ENCODE measurements at places on chromosomes 7 and 10.

GRCh38 chr7:288671-289101 lies 1.3 kb upstream of the FOXL3 start:
- H3K36me3 ChIP-seq: no peaks in the 10 kb centered on the region
- H3K27ac ChIP-seq: no peak overlapping the region
- H3K4me1 ChIP-seq: no peaks in the 10 kb centered on the region
- H3K4me3 ChIP-seq: no peak overlapping the region
- H3K27me3 ChIP-seq: peaks cover 15% of the 10 kb centered on the region

DNA sequence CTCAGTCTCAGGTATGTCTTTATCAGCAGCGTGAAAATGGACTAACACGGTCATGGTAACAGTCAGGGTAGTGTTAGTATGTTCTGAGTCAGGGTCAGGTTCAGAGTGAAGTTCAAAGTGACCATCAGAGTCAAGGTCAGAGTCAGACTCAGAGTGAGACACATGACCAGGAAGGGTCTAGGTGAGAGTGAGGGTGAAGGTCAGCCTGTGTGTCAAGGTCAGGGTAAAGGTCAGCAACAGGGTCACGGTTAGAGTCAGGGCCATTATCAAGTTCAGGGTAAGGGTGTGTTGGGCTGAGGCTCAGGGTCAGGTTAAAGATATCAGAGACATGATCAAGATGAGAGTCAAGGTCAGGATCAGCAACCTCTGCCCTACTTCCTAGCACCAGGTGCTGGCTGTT lies 4.0 kb downstream of the MRPS24 start:
- no peak overlapping the region for H3K4me3 ChIP-seq
- H3K36me3 ChIP-seq: peaks cover 14% of the 10 kb centered on the region
- no peak for DNase-seq
- no peak overlapping the region for H3K27ac ChIP-seq
- H3K27me3 ChIP-seq: no peaks in the 10 kb centered on the region

DNA sequence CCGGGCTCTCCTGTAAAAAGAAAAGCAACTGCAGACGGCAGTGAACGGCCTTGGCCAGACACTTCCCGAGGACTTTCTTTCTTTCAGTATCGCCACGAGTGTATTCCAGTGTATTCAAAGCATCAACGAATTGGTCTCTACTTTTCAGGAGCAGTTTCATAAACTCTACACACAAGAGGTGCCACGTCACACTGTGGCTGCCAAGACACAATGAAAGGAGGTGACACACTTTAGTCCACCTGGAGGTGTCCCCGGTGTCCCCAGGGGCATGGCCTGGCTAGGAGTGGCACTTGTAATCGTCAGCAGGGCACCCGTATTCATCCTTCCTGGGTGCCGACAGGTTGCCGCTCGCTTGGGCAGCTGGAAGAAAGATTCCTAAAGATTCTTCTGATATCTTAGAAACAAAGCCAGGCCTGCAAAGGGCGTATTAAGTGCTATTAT lies 5.0 kb downstream of the TNS3 start:
- no peak for DNase-seq
- no peak overlapping the region for H3K4me3 ChIP-seq
- H3K27me3 ChIP-seq: no peaks in the 10 kb centered on the region
- no peak overlapping the region for H3K27ac ChIP-seq
- H3K36me3 ChIP-seq: no peaks in the 10 kb centered on the region
- no peaks in the 10 kb centered on the region for H3K4me1 ChIP-seq

DNA sequence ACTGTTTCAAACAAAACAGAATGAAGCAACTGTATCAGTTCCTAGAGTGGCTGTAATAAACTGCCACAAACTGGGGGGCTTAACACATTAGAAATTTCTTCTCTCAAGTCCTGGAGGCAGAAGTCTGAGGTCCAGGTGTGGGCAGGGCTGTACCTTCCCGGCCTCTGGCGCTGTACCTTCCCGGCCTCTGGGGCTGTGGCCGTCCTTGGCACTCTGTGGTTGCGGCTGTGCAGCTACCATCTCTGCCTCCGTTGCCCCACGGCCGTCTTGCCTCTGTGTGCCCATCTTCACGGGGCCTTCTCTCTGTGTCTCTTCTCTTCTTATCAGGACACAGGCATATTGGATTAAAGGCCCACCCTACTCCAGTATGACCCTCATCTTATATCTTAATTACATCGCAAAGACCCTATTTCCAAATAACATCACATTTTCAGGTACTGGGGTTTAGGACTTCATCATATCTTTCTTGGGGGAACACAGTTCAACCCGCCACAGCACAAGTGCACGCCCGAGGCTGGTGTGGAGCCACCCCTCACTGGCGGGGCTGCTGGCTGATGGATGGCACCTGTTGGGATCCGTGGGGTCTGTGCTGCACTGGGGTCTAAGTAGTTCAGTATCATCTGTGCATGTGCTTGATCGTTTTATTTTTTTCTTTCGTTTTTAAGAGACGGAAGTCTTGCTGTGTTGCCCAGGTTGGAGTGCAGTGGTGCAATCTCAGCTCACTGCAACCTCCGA lies 123.2 kb downstream of the ACTR3B start:
- no peaks in the 10 kb centered on the region for H3K27me3 ChIP-seq
- H3K27ac ChIP-seq: no peak overlapping the region
- no peak overlapping the region for H3K4me3 ChIP-seq
- no peak for DNase-seq

- no peak overlapping the region for H3K27ac ChIP-seq
- no peaks in the 10 kb centered on the region for H3K27me3 ChIP-seq
- no peak overlapping the region for H3K4me3 ChIP-seq
- H3K4me1 ChIP-seq: no peaks in the 10 kb centered on the region
Measured at GRCh38 chr7:84144935-84145334, 49.7 kb downstream of the SEMA3A start.

DNA sequence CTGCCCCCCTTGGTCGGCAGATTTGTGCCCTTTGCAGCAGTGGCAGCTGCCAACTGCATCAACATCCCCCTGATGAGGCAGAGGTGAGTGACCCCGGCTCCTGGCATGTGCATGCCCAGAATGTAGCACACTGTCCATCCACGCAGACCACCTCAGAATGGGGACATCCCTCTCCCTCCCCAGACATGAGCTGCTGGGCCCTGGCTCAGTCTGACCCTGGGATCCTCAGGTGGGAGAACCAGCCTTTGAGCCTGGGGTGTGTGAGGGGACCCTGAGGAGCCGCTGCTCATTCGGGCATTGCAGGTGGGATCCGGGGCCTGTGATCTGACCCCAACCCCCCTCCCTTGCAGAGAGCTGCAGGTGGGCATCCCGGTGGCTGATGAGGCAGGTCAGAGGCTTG lies 5.7 kb downstream of the SFXN3 start:
- peaks cover 52% of the 10 kb centered on the region for H3K36me3 ChIP-seq
- no peak overlapping the region for H3K27ac ChIP-seq
- no peak for DNase-seq
- no peaks in the 10 kb centered on the region for H3K27me3 ChIP-seq
- H3K4me1 ChIP-seq: peaks cover 11% of the 10 kb centered on the region

- H3K27ac ChIP-seq: no peak overlapping the region
- no peaks in the 10 kb centered on the region for H3K4me1 ChIP-seq
- H3K4me3 ChIP-seq: no peak overlapping the region
- no peaks in the 10 kb centered on the region for H3K36me3 ChIP-seq
- no peak for DNase-seq
- no peaks in the 10 kb centered on the region for H3K27me3 ChIP-seq
Measured at GRCh38 chr10:28481968-28482367, 51.0 kb upstream of the WAC start.

- H3K27ac ChIP-seq: no peak overlapping the region
- no peaks in the 10 kb centered on the region for H3K27me3 ChIP-seq
- H3K4me3 ChIP-seq: no peak overlapping the region
- no peak for DNase-seq
- H3K4me1 ChIP-seq: no peaks in the 10 kb centered on the region
Measured at GRCh38 chr10:63352976-63353375, 112.8 kb downstream of the JMJD1C start.

DNA sequence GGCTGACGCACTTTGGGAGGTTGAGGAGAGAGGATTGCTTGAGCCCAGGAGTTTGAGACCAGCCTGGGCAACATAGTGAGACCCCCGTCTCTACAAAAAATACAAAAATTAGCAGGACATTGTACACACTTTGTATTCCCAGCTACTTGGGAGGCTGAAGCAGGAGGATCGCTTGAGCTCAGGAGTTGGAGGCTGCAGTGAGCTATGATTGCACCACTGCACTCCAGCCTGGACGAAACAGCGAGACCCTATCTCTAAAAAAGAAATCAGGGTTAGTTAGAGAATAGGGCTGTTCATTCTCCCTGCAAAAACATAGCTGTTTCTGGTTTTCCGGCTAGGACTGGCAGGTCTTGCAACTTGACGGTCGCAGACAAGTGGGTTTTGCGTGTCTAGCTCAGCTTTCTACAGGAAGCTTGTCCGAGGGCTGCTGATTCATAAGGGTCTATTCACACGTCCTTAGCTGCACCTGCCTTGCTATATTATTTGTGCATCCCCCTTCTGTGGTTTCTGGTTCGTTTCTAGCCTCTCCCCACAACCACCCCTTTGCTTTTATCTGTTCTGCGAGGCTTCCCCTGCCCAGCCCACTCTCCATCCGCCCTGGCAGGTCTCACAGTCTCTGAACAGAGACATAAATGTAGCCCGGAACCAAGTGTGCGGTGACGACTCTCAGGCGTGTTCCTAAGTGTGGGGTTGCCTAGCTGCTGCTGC lies 10.7 kb downstream of the AMZ1 start:
- H3K27ac ChIP-seq: peak overlapping the region; percentile 9
- H3K27me3 ChIP-seq: no peaks in the 10 kb centered on the region
- H3K36me3 ChIP-seq: no peaks in the 10 kb centered on the region
- DNase-seq: peak; percentile 13
- peak overlapping the region; percentile 32 for H3K4me3 ChIP-seq

DNA sequence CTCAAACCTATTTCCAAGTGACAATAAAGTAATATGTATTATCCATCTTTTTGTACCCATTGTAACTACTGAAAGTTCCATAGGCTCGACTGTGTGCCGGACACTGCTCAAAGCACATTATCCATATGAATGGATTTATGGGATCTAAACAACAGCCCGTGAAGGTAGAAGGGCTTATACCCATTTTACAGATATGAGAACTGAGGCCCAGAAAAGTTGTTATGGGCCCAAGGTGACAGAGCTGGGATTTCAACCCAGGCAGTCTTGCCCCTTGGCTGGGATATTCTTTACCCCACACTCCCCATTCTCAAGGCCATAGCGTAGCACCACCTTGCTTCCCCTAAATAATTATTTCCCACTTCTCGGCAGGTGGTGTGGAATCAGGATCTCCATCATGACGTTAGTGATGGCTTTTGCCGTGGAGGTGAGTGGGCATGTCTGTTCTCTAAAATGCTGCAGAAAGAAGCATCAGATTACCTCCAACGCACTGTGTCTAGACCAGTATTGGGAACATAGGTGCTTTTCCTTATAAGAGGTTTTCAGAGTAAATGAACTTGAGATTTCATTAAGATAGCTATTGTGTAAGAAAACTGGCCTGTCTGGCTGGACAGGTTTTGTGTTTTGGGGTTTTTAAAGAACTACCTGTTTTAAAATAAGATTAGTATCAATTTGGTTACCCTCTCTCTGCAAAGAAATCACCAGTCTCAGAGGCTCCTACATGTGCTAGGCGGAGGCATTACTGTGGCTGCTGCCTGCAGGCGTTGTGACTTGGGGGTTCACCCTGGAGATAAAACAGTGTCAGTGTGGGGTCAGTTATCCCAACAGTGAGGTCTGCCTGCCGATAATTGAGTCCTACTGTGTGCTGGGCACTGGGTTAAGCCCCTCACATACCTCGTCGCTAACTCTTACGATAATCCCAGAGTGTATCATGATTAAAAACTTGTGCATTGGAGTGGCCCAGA lies 85.1 kb upstream of the SDK1 start:
- H3K27me3 ChIP-seq: peaks cover 3% of the 10 kb centered on the region
- no peaks in the 10 kb centered on the region for H3K36me3 ChIP-seq
- no peaks in the 10 kb centered on the region for H3K4me1 ChIP-seq

GRCh38 chr7:78141522-78142281 lies 343.1 kb downstream of the PHTF2 start:
- H3K27ac ChIP-seq: no peak overlapping the region
- no peaks in the 10 kb centered on the region for H3K4me1 ChIP-seq
- no peaks in the 10 kb centered on the region for H3K27me3 ChIP-seq

- no peak overlapping the region for H3K27ac ChIP-seq
- H3K4me3 ChIP-seq: no peak overlapping the region
- no peaks in the 10 kb centered on the region for H3K36me3 ChIP-seq
- no peaks in the 10 kb centered on the region for H3K4me1 ChIP-seq
- DNase-seq: no peak
- no peaks in the 10 kb centered on the region for H3K27me3 ChIP-seq
Measured at GRCh38 chr7:129123510-129123857, 21.0 kb upstream of the TSPAN33 start.

DNA sequence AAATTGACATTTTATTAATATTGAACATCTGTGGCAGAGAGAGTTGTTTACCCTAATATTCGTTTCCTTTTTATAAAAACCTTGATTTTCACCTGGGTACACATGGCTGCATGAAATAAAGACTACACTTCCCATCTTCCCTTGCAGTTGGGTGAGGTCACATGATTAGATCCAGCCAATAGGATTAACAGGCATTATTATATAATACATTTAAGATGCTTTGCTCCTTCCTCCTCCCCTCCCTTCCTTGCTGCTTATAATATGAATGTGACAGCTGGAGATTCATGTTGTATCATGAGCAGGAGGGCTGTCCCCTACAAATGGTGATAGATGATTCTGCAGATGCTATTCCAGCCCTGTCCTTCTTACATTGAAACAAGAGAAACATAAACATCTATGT lies 146.6 kb downstream of the SH2D4B start:
- H3K4me1 ChIP-seq: no peaks in the 10 kb centered on the region
- H3K27ac ChIP-seq: no peak overlapping the region
- no peaks in the 10 kb centered on the region for H3K27me3 ChIP-seq
- H3K4me3 ChIP-seq: no peak overlapping the region

DNA sequence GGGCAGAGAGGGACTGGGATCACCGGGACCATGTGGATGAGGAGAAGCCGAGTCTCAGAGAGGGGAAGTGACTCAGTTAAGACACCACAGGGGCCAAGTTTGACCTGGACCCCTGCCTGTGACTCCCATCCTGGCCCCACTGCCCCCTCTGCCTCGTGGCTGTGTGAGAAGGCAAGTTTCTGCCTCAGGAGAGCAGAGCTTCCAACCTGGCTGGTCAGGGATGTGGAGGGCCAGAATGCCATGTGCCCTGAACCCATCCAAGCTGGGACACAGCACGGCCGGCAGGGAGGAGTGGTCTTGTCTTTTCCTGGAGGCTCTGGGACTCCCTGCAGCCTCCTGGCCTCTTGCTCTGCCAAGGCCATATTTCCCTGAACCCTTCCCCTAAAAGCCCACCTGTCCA lies 19.5 kb downstream of the WDFY4 start:
- H3K27me3 ChIP-seq: no peaks in the 10 kb centered on the region
- DNase-seq: no peak
- H3K4me3 ChIP-seq: no peak overlapping the region
- no peaks in the 10 kb centered on the region for H3K4me1 ChIP-seq
